ENCODE measurements at places on chromosomes 4 and X. TPM values are rescaled to one million over a fixed set of nuclear protein-coding genes. Genes with fewer than 3 reads are reported as not detected.

DNA sequence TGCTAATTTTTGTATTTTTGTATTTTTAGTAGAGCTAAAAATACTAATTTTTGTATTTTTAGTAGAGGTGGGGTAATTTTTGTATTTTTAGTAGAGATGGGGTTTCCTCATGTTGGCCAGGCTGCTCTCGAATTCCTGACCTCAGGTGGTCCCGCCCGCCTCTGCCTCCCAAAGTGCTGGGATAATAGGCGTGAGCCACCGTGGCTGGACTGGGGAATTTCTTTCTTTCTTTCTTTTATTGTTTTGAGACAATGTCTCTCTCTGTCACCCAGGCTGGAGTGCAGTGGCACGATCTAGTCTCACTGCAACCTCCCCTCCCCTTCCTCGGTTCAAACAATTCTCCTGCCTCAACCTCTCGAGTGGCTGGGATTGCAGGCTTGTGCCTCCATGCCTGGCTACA, 83.0 kb downstream of the FAM193A start:
- no peaks in the 10 kb centered on the region for H3K36me3 ChIP-seq
- H3K27me3 ChIP-seq: no peaks in the 10 kb centered on the region
- H3K4me1 ChIP-seq: no peaks in the 10 kb centered on the region

DNA sequence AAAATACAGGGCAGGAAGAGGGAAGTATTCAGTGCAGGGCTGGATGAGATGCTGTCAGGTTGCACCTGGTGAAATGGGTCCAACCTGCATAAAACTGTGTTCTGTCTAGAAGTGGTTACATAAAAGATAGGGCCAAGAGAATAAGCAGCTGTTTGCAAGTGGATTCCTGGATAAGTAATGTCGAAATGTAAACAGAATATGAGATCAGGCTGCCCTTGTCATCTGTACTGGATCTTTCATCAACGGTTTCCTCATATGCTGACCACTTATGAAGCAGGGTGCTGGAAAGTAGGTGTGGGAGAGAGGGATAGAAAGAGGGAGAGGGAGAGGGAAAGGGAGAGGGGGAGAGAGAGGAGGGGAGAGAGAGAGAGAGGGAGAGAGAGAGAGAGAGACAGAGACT, 349.8 kb upstream of the CPEB2 start:
- H3K27me3 ChIP-seq: no peaks in the 10 kb centered on the region
- no peak for DNase-seq
- no peak overlapping the region for H3K27ac ChIP-seq
- no peaks in the 10 kb centered on the region for H3K36me3 ChIP-seq

DNA sequence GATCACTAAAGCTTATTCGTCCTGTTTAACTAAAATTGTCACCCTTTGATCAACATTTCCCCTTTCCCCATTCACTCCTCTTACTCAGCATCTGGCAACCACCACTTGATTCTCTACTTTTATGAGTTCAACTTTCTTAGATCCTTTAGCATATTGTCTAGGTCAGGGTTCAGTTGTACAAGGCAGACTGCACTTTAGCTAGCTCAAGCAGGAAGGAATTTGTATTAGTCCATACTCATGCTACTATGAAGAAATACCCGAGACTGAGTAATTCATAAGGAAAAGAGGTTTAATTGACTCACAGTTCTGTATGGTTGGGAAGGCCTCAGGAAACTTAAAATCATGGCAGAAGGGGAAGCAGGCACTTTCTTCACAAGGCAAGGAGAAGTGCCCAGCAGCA, 44.3 kb downstream of the TASL start:
- no peaks in the 10 kb centered on the region for H3K4me1 ChIP-seq
- no peak overlapping the region for H3K27ac ChIP-seq
- no peak overlapping the region for H3K4me3 ChIP-seq
- no peaks in the 10 kb centered on the region for H3K27me3 ChIP-seq
- H3K36me3 ChIP-seq: no peaks in the 10 kb centered on the region

DNA sequence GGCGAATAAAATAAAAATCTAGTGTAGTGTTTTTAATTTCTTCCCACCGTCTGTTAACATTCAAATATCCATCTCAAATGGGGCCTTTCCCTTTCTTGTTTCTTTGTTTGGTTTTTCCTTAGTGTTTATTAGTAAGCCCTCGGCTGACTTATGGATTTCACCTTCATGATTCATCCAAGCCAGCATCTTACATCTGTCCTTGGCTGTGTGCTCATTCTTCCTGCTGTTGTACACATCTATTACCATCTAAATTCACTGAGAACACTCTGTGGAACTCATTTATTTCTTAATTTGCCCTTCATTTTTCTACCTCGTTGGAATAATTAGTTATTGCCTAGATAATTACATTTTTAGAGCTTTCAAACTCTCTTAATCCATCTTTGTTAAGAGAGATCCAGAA, 84.9 kb downstream of the SPCS3 start:
- no peak for DNase-seq
- H3K36me3 ChIP-seq: no peaks in the 10 kb centered on the region
- no peaks in the 10 kb centered on the region for H3K4me1 ChIP-seq
- no peaks in the 10 kb centered on the region for H3K27me3 ChIP-seq
- no peak overlapping the region for H3K4me3 ChIP-seq

GRCh38 chrX:71198066-71198465, 25.0 kb upstream of the GJB1 start:
- DNase-seq: no peak
- no peaks in the 10 kb centered on the region for H3K27me3 ChIP-seq
- peak overlapping the region; percentile 9 for H3K4me3 ChIP-seq
- no peak overlapping the region for H3K27ac ChIP-seq

GRCh38 chr4:42750091-42750490, 93.2 kb upstream of the ATP8A1 start:
- no peaks in the 10 kb centered on the region for H3K4me1 ChIP-seq
- no peak overlapping the region for H3K27ac ChIP-seq
- H3K36me3 ChIP-seq: no peaks in the 10 kb centered on the region
- H3K27me3 ChIP-seq: no peaks in the 10 kb centered on the region
- H3K4me3 ChIP-seq: no peak overlapping the region
- no peak for DNase-seq

SLC39A8 gene
- 3.2 TPM for total RNA-seq

KIF4A gene
- 0.16 TPM for total RNA-seq

SORBS2 gene
- 849 TPM for total RNA-seq

SHISA3 gene
- total RNA-seq: 2.5 TPM
